ENCODE measurements at places on chromosomes 4 and X.

DNA sequence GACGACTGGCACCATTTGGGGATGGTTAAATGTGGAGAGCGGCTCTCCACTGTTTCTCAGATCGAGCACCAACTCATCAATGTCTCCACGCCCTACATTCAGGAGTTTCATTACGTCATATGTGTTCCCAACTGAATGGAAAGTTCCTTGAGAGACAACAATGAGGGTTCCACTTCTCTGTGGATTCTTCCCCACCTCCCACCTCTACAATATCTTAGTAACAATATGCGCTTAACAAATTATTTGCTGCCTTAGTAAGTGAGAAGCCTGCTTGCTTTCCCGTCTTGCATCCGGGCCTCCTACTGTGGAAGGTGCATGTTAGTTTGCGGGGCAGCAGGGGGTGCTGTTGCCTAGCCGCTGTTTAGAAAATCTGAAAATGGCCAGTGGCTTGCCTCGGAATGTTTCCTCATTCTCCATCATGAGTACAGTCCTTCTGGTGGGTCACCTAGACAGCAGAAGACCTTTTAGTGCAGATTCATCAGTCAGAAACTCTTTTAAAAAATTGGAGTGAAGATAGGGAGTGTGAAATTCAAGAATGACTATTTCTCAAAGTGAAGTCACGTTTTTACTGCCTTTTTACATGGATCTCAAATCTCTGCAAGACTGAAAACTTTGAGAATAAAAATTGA is 55.7 kb downstream of the PHOX2B start:
- peak; percentile 20 for DNase-seq

DNA sequence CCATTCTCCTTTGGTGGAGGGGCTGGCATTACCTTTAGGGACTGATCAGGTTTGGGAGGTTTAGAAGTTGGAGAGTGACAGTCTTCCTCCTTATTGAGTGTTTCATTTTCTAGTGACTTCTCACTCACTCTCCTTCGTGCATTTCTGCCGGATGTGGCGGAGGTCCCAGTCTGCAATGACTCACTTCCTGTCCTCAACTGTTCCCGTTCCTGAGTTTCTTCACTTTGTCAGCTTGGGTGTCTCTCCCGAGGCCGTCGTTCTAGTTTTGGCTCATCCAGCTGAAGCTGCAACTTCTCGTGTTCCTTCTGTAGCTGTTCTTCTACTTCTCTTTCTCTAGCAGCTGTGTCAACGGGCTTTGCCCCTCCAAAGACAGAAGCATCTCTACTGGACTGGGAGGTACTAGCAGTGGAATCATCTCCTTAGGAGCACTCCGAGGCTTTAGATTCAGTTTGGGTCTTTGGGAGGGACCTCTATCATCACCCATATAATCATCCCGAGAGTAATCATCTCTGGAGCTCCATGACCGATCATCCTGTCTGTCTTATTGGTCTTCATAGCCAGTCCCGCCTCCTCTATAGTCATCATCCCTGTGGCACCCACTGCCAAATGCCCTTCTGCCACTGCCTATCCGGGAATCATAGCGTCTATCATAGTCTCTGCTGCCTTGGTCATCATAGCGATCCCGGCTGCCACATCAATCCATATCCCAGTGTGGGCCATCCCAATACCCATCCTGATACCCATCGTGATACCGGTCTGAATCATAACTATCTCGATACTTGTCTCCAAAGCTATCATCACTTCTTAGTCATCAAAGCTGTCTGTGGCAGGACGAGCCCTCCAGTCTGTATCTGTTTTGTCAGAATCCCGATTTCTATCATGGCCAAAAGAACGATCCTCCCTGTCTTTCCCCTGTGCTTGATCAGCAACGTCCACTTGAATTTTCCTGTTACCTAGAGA is 35.3 kb upstream of the VSIG4 start:
- peak; percentile 40 for DNase-seq

DNA sequence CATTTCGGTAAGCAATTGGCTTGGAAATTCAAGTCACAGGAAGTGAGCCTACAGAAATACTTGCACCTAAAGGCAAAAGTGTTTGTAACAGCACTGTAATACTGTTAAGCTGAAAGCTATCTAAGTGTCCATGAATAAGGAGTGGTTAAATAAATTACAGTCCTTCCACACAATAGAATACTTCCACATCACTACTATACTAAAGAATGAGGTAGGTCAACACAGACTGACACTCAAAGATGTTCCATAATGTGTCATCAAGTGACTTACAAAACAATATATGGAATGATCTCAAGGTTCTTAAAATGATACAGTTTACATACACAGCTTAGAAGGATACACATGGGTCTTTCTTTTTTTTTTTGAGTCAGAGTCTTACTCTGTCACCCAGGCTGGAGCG is 27.0 kb downstream of the SLC10A6 start:
- DNase-seq, result no peak

DNA sequence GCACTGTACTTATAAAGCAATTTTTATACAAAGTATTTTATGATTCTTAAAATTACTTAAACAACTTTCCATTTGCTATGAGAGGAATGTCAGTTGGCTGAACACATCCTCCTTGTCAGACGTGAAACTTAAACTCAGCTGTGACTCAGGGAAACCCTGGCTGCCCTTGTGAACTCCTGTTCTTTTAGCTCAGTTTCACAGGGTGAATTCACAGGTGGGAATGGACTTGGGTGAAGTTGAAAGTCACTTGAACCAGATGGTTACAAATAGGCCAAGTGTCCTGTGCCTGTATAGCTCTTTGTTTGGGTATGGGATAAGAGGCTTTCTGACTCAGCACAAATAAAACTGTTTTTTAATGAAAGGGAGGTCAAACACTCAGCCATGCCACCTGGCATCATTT is 67.4 kb upstream of the FAM47B start:
- no peak for DNase-seq

DNA sequence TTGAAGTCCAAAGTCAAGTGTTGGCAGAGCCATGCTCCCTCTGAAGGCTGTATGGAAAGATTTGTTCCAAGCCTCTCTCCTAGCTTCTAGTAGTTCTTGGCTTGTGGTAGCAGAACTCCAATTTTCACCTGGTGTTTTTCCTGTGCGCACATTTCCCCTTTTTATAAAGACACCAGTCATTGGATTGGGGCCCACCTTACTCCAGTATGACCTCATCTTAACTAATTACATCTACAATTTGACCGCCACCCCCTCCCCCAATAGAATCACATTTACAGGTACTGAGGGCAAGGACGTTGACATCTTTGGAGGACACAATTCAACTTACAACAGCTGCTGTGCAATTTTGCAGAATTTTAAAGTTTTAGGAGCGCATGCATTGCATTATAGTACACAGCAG is 16.8 kb downstream of the RAB39B start:
- no peak for DNase-seq

DNA sequence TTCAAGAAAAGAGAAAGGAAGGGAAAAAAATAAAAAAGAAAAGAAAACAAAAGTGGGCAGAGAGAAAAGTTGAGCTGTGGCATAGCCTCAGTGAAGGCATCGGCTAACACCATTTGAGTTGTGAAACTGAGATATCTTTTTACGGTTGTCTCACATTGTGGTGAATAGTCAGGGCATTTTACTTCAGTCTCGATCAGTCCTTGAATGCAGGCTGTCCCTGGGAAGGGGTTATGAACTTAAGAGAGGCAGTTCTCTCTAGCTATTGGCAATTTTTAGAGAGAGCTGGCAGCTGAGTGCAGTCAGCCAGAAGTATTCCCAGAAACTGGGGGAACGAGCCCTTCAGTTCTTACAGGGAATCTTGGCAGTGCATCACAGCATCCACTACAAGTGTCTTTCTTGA is 93.5 kb upstream of the SLC6A14 start:
- no peak for DNase-seq

- DNase-seq, result no peak
These were observed 315.5 kb upstream of the ADGRL3 start for GRCh38 chr4:60884587-60884986.

DNA sequence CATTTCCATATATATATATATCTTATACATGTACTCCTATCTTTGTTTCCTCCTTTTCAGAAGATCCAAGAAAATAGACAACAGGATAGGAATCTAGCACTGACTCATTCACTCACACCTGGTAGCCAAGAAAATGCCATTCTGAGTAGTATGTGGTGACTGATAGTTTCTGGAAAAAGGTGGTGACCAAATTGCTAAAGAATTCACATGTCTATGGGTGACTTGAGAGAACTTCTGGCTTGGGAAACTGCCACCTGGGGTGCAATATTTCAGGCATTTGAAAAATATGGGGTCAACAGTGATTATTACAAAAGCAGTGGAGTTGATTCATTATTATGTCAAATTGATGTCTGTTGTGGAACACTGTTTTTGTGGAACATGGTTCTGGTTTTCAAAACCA is 605.1 kb downstream of the PCDH18 start:
- DNase-seq, result no peak

- DNase-seq, result no peak
These were observed 46.5 kb downstream of the RFC1 start for GRCh38 chr4:39319676-39320075.

- DNase-seq, result no peak
These were observed 167.9 kb downstream of the AREG start for GRCh38 chr4:74612837-74613236.

DNA sequence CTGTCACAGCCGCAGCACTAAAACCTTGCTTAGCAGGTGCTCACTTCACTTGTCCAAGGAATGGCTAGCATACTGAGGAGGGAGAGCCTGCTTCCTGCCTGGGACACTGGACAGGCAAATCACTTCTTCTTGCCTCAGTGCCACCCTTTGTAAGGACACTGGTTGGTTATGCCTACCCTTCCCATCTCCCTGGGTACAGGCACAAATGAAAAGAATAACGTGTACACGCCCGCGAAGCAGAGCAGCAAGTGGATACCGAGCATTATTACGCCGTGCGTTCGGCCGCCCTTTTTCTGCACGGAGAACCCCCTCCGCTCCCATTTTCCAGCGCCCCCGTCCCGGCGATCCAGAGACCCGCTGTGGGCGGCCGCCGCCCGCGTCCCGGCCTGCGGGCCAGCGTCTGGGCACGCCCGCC is 338 bp upstream of the KLHL2 start:
- DNase-seq, result no peak

DNA sequence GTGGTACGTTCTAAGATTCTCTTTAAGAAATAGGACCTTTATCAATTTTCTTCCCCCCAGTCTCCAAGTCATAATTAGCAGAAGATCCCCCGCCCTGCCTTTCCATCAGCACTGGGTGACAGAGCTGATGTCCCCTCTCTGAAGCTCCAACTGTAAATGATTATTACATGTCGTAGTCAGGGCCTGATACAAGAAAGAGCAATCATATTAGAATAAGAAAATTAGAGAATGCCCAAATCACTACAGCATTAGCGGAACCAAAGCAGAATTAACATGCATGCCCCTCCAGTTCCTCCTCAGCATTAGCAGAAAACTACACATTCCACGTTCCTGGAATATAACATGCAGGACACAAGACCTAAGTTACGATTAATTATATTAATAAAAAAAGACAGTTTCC is 717 bp downstream of the GPM6B start:
- DNase-seq, result no peak

DNA sequence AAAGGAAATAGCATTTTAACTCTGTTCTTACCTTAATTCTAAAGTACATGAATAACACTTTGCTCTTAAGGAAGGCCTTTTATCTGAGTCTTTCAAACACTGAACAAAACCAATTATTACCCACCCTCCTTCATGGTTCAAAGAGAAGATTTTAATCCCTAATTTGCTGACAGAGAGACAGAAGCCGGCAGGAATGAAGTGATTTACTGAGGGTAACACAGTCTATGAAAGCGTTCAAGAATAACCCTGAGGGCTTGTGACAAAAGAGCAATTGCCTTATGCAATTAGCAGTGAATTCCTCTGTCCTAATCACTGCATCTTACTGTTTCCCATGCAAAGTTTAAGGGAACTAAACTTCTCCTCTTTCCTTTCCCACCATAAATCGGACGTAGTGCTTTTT is 144.1 kb downstream of the PACRGL start:
- no peak for DNase-seq

DNA sequence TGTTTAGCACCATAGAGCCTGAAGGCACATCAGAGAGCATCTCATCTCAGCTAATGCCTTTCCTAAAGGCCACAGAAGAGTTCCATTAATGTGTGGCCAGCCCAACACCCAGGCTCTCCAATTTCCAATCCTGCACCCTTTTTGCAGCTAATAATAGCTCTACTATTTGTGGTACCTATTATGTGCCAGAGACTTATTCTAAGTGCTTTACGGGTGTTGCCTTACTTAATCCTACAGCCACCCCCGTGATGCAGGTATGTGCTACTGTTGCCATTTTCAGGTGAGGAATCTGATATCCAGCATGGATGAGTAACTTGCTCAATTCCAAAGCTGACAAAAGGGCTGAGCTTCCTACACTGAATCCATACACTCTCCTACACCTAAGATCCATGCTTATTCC is 217.6 kb upstream of the GALNT7 start:
- no peak for DNase-seq

DNA sequence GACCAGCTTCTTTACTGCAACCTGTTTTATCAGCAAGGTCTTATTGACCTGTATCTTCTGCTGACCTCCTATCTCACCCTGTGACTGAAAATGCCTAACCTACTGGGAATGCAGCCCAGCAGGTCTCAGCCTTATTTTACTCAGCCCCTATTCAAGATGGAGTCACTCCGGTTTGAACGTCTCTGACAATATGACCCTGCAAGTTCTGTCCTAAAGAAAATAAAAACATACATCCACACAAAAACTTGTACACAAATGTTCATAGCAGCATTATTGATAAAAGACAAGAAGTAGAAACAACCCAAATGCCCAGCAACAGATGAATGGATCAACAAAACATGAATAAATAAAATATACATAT is 59.5 kb upstream of the FAM9C start:
- DNase-seq, result no peak

DNA sequence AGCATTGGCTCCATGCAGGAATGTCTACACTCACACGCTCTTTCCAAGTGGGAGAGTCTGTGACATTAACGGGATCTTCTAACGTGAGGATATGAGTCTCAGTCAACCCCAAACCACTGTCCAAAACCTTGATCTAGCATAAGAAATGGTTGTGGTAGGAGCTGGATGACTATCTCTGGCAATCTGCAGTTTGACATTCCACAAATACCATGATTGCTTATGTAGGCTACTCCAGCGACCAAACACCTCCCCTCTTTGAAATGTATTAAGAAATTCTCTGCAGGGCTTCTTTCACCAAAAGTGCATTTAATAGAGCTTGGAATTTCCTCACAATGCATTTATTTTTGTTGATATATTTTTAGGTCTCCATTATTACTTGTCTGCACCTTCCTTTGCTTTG is 14.1 kb upstream of the STX18 start:
- no peak for DNase-seq

- DNase-seq, result no peak
These were observed 133.6 kb upstream of the FAM9C start for GRCh38 chrX:13177921-13178566.

GRCh38 chr4:111453216-111453615 is 692.0 kb upstream of the FAM241A start:
- no peak for DNase-seq
